ENCODE measurements at places on chromosomes 1 and 21.
A peak's percentile ranks its signal among the peaks of the same experiment; 100 is the strongest.

DNA sequence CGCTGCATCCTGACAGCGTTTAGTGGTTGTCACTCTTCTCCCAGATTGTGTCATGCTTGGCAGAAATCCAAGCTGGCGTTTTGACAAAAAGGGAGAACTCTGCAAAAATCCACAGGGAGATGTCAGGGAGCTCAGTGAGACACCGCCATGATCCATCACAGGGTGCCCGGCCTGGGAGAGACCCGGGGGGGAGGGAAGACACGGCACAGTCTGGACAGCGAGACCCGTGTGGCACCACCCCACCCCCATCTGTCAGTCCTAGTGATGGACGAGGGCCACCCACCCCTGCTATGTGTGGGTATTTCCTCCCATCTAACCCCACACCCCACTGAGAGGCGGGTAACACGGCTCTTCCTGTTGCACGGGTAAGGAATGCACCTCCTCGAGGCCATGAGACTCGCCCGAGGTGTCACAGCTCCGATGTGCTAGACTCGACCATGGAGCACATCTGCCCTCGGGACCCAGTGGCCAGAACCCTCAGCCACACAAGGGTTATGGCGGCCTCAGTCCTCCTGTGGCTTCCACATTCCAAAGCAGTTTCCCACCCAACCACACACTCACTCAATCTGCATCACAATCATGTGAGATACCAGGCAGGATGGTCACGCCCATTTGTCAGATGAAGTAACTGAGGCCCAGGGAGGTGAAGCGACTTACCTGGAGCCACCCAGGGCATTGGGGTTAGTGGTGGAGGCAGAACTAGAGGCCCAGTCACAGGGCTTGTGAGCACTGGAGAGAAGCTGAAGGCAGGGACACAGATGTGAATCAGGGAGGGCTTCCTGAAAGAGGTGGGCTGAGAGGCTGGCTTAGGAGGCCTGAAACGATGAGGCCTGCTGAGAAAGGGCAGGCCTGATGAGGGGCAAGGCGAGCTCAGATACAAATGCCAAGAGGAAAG, 688.5 kb downstream of the MATN1 start:
- DNase-seq: no peak

GRCh38 chr1:28110555-28110954, 22.1 kb upstream of the EYA3 start:
- DNase-seq: no peak

GRCh38 chr1:154520333-154520732, 18.1 kb upstream of the SHE start:
- no peak for DNase-seq

DNA sequence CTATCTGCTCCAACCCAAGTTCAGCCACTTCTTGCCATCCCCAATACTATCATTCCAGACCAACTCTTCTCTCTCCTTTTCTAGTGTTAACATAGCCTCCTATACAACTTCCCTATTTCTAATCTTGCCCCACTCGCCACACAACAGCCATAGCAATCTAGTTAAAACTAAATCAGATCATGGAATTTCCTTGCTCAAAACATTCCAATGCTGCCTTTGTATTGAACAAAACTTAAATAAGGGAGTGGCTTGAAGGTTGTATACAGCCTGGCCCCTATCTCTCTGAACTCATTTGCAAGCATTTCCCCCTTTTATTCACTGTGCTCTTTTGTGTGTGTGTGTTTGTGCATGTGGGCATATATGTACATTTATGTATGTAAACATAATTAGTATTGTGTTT, 118.1 kb upstream of the SGIP1 start:
- DNase-seq: no peak

DNA sequence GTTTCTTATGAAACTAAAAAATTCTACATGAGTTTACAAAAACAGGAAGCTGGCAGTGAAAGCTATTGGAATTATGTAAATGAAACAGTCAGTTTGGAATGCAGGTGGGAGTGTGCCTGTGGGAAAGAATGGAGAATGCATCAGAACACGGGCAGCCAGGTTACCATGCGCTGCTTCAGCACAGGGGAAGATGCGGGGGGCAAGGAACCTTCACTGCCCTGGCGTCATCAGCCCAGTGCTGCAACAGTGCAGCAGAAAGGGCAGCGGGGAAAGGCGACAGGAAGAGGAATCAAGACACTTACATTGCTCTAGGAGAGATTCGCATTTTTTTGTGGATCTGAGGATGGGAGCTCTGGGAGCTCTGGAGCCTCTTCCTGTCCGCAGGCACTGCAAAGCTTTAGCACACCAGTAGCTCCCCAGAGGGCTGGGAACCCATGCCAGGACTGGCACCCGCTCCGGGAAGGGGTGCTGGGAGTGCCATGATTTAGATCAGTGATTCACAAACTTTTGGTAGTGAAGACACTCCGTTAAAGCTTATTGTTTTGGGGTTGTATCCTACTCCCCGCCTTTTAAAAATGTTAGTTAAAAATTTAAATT, 64.1 kb upstream of the WDR26 start:
- no peak for DNase-seq

DNA sequence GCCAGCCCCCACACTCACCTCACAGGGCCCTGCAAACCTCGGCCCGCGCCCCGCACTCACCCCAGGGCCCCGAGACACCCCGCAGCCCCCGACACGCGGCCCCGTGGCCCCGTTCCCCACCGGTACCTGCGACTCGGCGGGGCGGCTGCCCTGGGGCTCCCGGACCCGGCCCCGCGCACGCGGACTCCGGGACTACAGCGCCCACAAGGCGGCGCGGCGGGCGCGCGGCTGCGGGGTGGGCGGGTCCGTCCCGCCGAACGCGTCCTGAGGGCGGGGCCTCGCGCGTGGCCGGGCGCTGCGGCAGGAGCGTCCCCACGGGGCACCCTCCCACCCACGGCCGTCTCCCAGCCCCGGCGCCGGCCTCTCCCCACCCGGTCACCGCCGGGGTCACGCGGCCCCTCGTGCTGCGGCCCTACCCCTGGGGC, at the start of gene SLC19A1:
Gene SLC19A1, minus strand, starts transcription at position 199 of the 425 bp plus-strand sequence. CDS start 4,481 bp downstream, outside the sequence.
- peak; percentile 48 for DNase-seq

DNA sequence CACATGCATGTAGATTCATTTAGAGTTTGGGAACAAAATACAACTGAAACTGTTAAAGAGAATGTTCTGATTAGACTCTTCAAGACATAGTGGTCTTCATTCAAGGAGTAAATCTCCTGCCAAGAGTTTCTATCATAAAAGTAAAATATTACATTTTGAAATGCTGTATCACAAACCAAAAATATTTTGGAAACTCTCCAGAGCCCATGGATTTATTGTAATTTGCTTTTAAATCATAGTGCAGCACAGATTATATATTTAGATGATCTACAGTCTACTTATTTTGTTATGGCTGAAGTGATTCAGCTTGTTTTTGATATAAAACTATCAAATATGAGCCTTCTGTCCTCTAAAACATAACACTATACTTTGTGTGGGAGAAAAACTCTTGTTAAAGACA, 105.3 kb downstream of the DISP1 start:
- DNase-seq: no peak

- no peak for DNase-seq
Measured at GRCh38 chr1:151157067-151157531, 650 bp downstream of the TNFAIP8L2 start.

DNA sequence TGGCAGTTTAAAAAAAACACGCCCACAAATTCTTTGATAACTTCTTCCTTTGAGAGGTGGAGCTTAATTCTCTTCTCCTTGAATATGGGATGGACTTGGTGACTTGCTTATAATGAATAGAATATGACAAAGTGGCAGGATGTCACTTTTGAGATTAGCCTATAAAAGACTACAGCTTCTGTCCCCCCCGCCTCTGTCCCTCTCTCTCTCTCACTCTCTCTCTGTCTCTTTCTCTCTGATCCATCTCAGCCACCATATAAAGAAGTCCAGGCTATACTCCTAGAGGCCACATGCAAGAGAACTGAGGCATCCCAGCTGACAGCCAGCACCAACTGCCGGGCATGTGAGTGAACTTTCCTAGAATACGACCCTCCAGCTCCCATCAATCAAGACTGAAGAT, 7.7 kb upstream of the DMBX1 start:
- no peak for DNase-seq

DNA sequence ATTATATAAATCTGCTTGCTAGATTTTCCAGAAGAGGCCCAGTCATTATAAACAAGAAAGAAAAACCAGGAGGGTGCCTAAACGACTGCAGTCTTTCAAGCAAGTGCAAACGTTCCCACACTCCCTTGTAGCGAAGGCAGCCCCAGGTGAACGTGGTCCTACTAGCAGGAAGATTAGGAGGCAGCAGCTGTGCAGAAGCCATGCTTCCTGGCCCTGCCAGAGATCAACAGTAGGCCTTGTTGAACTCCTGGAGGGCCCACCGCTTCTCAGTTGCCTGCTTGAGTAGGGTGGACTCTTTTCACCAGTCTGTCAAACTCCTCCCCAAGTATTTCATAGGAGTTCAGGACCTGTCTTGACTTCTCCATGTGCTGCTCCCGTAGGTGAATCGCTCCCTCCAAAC, 163.0 kb upstream of the GORAB start:
- DNase-seq: no peak

GRCh38 chr1:217881131-217881543, 250.0 kb downstream of the SPATA17 start:
- DNase-seq: no peak

- DNase-seq: no peak
Measured at GRCh38 chr1:11978301-11978700, 1.9 kb upstream of the MFN2 start.

GRCh38 chr1:77487631-77488030, 194.8 kb downstream of the ZZZ3 start:
- DNase-seq: no peak

Data from stimulated activated CD8-positive, alpha-beta memory T cell treated with anti-CD3 and anti-CD28 coated beads, Interleukin-7, amount 100 ng/mL, for 24 hours (primary cell).